ELF-1 (cell line): ENCODE measurements at places on chromosomes 1 and 21.
A peak's percentile ranks its signal among the peaks of the same experiment; 100 is the strongest.

GRCh38 chr1:26700711-26701110, 4.9 kb downstream of the ARID1A start:
- DNase-seq, result no peak

DNA sequence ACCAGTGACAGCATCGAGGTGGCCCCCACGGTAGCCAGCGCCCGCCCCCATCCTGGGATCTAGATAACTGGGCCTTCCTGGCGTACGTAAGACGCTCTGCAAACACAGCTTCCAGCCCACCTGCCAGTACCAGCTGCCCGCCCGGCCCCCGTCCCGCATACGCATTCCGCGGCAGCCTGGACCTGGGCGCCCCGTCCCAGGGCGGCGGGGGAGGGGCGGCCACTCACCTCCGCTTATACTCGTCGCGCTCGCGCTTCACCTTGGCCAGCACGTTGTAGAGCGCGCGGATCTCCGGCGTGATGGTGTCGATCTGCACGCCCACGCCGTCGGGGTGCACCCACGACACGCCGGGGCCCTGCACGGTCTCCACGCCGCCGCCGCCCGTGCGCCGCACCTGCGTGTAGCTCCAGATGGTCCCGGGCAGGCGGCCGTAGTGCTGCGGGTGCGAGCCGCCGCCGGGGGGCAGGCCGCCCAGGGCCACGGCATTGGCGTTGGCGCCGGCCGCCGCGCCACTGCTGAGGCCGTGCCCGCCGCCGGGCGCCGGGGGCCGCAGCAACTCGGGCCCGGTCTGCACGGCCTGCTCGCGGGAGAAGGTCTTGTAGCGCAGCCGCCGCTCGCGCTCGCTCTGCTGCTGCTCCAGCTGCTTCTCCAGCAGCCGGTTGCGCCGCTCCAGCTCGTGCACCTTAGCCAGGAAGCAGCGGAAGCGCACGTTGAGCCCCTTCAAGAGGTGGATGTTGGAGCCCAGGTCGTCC, 859 bp downstream of the IFFO2 start:
- no peak for DNase-seq

- DNase-seq, result no peak
These were observed 57.7 kb upstream of the NUF2 start for GRCh38 chr1:163263818-163264655.

DNA sequence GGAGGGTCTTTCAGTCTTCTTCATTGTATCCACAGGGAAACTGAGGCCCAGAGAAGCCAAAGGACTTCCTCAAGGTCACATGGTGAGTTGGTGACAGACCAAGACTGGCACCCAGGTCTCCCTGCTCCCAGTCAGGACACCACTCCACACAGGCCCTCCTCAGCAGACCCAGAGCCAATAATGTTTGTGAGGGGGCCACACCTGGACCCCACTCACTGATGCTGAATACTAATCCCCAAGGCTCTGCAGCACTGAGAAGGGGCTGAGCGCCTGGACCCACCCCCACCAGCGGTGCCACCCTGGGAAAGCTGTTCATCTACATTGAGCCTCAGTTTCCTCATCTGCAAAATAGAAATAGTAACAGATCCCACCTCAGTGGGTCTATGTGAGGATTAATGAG, 79.5 kb downstream of the GLIS1 start:
- no peak for DNase-seq

DNA sequence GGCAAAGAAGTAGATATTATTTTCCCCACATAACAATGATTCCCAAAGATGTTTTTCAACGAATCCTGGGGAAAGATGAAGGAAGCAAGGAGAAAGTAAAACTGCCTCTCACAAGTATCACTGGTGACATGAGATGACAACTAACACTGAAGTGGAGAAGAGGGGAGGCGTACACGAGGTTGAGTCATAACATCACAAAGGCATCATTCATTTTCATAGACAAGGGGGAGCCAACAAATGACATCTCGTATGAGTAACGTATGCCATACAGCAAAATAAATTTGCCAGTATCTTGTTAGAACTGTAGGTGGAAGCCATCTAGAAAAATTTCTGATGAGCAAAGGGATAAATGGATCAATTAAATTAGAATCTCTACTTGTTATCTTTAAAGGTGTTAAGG, 56.6 kb downstream of the ATP1B1 start:
- DNase-seq, result no peak

DNA sequence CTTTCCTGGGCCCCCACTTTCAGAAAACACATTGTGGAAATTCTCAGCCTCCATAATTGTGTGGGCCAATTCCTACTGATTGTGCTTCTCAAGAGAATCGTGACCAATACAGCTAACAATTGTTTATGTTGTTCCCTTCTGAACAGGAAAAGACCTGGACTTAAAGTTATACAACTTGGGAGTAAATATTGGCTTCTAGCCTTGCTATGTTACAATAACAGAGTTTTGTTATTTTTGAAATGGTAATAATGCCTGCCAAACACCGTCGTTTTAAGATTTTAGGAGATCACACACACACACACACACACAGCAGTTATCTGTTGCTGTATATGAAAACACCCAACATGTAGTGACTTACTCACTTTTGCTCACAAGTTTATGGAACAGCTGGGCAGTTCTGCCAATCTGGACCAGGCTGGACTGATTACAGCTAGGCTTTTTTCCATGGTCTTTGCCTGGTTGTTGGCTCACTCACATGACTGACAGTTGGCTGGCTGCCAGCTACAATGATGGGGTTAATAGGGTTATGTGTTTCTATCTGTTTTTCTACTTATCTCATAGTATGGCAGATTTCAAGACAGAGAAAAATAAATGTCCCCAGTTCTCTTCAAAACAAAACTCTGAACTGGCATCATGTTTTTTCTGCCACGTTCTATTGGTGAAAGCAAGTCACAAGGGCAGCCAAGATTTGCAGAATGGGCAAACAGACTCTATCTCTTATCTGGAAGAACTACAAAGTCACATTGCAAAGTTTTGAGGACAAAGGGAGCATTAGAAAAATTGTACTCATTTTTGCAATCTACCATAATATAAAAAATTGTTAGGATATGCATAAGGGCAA, 447.5 kb downstream of the NEGR1 start:
- DNase-seq, result no peak

DNA sequence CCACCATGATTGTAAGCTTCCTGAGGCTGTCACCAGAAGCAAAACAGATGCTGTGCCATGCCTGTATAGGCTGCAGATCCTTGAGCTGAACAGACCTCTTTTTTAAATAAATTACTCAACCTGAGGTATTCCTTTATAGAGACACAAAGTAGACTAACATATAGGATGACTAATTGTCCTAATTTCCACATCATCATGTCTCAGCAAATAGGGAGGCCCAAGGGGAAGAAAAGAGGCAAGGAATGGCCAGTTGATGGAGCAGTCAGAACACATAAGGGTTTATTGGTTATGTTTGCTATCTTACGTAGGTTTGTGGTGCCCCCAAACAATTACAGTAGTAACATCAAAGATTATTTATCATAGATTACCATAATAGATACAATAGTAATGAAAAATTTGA, 126.2 kb downstream of the RASAL2 start:
- no peak for DNase-seq

DNA sequence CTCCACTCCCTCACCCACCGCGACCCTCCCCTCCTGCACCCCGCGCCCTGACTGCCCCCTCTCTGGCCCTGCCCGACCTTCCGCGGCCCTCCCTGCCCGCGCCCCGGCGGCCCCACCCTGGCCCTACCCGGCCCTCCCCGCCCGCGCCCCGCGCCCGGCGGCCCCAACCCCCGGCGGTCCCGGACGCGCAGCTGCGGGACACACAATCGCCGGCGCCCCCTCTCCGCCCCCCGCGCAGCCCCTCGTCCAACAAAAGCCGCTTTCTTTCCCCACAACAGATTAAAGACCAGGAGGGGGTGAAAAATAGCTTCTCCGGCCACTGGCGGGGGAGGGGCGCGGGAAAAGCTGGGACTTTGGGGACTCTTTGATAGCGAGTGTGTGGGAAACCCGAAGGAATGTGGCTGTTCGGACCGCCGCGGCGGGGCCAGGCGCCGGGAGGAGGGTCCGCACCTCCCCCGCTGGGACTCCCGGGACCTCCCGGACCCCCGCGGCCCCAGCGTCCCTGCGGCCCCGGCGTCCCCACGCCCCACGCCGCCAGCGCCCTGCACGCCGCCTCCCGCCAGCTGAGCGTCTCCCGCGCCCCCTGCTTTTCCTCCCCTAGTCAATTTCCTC, 8.8 kb upstream of the ID3 start:
- DNase-seq, result no peak

DNA sequence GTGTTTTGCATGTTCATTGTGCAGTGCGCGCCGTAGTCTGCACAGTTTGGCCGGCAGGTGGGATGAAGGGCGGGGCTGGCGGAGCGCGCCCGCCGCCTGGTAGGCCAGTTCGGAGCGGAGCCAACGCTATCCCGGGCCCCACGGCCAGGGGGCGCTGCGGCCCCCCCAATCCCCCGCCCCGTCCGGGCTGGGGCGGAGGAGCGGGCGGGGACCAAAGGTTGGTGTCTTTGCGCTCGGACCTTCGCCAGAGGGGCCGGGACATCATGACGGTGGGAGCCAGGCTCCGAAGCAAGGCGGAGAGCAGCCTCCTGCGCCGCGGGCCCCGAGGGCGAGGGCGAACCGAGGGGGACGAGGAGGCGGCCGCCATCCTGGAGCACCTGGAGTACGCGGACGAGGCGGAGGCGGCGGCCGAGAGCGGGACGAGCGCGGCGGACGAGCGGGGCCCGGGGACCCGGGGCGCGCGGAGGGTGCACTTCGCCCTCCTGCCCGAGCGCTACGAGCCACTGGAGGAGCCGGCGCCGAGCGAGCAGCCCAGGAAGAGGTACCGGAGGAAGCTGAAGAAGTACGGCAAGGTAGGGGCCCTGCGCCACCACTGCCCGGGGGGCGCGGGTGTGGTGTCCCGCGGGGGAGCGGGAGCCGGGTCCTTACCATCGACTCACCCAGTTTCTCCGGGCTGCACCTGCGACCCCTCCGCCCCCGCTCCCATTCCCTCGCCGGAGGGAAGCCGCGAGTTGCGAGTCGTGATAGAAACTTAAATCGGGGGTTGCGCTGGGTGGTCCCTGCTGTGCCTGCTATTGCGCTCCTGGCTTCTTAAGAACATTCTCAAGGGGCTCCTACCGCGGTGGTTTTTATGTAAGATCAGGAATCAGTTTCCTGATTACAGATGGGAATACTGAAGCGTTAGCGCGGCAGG, at the start of gene C1orf115:
Gene C1orf115 (plus strand): TSS at position 224 of the 913 bp plus-strand sequence. CDS start 40 bp downstream, at position 264.
- DNase-seq, result peak; percentile 93

DNA sequence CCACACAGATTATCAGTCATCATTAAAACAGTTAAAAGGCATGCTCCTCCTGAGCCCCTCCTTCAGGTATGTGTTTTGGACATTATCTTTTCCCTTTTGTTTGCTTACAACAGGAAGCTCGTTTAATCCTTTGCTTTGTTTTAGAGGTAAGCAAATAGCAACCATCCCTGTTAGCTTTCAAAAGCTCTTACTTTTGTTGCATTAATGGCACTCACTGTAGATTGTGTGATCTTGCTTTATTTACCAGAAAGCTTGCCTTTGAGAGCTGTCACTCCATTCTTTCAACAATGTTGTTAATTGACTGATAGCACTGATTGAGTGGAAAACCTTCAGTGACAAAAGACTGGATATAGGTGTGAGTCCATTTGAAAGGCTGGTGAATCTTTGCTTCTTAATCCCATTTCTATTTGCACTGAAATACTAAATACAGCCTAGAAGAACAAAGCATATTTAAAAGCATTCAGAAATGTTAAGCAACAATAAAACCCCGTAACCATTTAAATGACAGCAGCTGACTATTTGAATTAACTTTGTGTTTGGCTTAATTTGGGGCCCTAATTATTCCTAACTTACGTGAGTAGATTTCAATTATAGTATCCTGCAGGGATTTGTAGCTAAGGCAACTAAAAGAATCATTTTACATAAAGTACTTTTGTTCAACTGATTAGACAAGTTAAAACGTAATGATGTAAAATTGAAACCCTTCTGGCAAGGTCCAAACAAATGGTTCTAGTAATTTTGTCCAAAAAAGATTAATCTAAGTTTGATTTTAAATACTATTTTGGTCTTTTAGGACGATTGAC, 48.3 kb downstream of the ADGRL2 start:
- peak; percentile 19 for DNase-seq

DNA sequence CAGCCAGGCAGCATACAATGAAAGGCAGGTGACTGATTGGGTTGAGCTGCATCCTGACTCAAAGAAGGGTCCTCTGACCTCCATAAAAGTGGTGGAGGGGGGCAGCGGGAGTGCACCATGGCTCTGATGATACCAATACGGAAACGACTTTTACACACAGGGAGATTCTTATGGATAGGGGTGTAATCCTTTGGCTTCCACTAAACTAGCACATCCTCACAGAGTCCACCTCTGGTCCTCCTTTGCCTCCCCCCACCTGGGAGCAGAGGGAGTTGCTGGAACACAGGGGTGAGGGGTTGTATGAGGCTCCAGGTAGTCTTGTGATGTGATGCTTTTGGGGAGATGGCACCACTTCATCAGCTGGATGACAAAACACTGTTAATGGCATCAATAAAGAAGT, 361.0 kb downstream of the BARHL2 start:
- no peak for DNase-seq

GRCh38 chr21:46144464-46145070, 10.8 kb downstream of the FTCD start:
- DNase-seq, result no peak

- no peak for DNase-seq
These were observed 81.4 kb downstream of the KCND3 start for GRCh38 chr1:111908011-111908621.

DNA sequence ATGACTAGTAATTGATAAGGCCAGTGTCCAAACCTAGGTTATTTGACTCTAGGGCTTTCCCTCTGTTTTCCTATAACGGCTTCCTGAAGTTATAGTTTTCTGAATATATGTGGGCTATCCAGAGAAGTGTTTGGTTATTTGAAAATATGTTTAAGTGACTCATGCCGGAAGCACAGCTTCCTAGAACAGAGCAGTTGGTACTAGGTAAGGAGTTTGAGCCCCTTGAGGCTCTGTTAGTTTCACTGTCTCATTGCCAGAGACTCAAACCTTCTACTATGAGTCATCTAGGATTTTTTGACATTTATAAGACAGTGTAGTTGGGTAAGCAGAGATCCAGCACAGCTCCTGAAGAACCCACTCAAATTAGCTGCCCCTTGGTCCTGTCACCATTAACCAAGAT, 27.1 kb upstream of the LEPR start:
- DNase-seq, result no peak

- DNase-seq, result no peak
These were observed 36.0 kb downstream of the WNT2B start for GRCh38 chr1:112544751-112545150.

DNA sequence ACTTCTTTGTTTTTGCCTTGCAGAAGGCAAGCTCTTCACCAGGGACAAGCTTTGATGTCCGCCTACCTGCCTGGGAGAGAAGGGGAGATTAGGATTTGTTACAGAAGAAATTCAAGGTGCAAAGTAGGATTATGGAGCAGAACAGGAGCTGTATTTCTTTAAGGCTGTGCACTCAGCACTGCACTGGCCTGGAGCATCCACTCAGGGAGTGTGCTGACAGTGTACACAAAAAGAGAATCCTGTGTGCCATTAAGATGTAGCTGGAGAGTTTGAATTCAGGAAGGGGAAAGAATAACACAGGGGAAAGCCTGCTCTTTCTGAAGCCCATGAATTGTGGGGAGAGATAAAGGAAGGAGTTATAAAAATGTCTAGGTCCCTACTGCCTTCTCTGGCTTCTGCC, 137.7 kb upstream of the ETS2 start:
- no peak for DNase-seq
